H1 (cell line): ENCODE measurements at places on chromosomes 6 and 20.

DNA sequence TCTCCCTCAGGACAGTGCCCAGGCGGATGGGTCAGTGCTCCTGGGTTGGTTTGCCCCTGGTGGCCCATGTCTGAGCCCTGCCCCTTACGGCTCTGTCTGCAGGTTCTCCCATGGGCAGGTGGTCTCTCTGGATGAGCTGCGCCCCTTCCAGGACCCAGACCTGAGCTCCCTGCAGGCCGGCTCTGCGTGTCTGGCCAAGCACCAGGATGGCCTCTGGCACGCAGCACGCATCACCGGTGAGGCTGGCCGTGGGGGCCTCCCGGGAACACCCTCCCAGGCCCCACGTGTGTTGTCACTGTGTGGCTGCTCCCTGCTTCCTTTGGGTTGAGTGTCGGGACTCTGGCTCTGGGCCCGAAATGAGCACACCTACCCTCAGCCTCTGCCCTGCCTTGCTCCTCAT lies 3.3 kb upstream of the LIME1 start:
- no peak for DNase-seq

DNA sequence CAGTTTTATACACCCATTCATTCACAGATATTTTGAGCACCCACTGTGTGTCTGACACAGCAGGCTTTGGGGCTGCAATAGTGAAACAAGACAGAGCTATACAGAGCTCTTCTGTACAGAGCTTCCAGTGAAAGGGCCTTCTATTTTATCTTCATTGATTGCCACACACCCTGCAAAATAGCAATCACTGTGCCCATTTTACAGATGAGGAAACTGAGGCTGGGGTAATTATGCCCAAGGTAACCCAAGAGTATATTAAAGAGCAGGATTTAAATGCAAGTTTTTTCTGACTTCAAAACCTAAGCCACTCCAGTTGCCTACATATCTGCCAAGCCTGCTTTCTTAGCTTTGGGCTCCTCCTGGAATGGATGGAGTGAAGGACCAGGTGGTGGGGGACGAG lies 4.5 kb downstream of the BPI start:
- DNase-seq, result no peak

DNA sequence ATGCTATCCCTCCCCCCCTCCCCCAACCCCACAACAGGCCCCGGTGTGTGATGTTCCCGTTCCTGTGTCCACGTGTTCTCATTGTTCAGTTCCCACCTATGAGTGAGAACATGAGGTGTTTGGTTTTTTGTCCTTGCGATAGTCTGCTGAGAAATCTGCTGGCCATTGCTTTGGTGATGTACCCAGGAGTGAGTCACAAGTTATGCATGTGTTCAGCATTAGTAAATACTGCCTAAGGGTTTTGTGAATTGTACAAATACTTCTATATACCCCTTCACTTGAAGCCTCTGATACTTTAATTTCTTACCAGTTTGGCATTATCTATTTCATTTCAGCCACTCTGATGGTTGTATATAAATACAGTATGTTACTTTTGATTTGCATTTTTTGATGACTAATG lies 711.3 kb upstream of the GJE1 start:
- DNase-seq, result no peak

DNA sequence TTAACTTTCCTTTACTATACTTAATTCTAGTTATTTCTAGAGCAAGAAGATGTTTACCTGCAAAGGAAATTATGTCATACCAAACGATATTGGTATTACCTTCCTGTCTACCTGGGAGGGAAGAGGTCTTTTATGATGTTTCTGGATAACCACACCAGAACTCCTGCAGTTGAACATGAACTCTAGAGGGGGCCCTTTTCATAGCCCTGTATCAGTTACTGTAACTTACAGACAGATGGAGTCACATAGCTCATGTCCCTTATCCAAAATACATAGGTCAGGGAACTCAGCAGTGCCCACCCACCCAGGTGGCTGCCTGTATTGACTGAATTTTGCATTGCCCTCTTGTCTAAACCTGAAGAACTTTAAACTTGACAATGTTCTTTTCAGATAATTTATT lies 35.1 kb upstream of the MYL9 start:
- no peak for DNase-seq

DNA sequence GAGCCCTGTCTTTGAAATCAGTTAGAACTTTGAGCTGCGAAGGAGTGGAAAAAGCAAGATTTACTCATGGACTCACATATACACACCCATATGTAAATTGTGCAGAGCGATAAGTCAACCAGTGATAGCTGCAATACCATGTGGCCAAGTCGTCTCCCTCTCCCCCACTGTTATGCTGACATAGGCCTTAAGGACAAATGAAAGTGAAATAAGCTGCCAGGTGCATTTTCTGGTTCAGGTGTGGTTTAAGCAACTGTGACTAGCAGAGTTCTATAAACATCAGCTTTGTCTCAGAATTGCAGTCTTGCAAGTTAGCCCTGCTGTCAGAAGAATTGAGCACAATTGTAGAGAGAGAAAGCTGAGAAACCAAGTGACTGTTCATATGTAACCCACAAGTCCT lies 9.6 kb downstream of the FAM83B start:
- DNase-seq, result no peak

GRCh38 chr6:91141346-91141745 lies 554.5 kb upstream of the MAP3K7 start:
- DNase-seq, result no peak

DNA sequence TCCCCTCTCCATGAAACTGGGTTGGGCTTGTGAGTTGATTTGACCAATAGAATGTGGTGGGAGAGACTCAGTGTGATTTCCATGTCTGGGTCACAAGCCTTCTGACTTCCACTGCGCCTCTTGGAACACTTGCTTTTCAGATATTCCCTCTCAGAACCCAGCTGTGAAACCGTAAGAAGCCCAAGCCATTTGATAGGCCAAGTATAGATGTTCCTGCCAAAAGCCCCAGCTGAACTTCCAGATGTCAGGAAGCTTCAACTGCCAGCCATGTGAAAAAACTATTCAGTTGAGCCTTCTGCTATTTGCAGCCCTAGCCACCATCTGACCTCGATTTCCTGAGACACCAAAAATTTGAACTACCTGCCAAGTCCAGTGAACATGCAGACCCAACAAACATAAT lies 387.8 kb upstream of the GJE1 start:
- no peak for DNase-seq

DNA sequence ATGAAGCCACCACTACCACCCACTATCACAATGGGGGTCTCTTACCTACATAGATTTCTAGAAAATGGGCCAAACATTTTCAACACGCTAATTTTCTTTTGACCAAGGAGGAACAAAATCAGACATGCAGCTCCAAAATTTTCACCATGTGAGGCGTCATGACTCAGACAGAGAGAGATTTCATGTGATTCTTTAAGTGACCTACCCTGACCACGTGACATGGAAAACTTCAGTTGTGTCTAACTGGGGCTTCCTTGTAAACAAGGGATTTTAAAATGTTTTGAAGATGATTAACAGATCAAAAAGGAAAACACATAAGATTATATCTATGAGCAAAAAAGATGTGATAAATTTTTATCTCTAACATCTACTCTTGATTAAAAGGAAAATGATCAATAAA lies 199.2 kb downstream of the TBXT start:
- DNase-seq, result no peak

DNA sequence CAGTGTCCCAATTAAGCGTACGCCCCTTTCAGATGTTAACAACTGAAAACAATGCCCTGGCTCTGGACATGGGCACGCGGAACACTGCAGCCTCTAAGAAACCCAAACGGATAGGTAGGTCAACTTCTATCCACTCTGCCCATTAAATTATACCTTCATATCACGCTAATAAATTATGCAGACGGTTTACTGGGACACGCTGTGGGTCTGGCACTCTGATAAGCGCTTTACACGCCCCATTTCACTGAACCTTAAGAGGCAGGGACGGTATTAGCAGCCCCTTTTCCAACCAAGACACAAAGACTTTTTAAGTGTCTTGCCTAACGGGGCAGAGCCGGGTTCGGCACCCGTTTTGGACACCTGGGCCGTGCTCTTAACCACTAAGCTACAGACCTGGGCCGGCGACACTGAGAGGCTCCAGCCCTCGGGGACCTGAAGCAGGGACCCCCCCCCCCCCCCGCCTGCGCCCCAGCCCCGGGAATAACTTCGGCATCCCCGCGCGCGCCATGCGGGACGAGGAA lies 744 bp downstream of the STAU1 start:
- DNase-seq, result no peak

DNA sequence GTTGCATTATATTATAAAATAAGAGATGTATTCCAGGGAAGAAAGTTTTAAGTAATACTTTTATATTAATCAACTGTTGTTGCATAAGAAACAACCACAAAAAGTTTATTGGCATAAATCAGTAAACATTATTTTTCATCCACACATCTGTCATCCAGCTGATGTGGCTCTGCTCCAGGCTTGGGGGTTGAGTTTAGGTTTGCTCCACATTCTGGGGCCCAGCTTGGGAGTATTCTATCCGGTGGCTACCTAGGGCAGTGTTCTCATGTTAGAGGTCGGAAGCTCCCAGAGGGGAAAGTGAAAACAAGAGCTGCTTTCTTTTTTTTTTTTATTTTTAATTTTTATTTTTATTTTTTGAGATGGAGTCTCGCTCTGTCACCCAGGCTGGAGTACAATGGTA lies 728.4 kb upstream of the FLRT3 start:
- DNase-seq, result no peak

GRCh38 chr20:17925141-17925939 lies 43.3 kb downstream of the SNX5 start:
- DNase-seq, result no peak

DNA sequence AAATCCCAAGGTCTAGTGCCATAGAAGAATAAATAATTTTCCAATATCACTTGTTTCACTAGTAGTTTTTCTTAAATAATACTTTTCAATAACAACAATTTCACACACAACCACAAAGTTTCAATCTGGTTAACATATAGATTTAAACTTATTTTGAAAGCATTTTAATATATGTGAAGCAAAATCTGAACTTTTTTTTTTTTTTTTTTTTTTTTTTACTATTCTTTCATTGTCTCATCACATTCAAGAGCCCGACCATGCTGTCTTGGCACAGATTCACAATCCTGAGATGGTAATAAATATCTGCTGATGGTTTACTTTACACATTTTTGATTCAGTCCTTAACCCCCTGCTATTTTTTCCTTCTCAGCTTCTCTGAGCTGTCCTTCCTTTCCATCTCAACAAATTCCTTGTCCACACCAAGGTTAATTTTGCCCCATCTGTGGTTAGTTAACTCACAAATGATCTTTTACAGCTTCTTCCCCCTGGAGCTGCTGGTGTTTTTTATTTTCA lies 262.8 kb downstream of the TMEM242 start:
- DNase-seq, result no peak
